Amygdala (tissue), 56 donors: ENCODE measurements at places on chromosomes 13 and 19.

DNA sequence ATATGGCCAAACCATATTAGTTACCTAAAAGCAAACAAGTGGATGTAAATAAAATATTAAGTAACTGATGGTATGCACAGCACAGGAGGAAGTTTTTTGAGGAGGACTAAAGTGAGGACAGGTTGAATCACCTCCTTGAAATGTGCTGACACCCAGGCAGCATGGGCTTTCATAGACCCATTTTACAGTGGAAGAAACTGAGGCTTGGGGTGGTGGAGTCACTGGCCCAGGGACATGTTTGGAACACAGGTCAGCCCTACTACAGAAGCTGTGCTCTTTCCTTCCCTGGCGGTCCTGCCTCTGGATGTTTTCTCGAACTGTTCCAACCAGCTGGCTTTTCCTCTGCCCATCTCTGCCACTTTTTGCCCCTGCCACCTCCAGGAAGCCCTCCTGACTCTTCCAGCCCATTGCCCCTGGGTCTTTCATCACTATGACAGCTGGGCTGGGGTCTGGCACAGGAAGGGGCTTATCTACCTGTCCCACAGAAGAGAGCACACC is 11.2 kb upstream of the PTPRS start:
- no peak for DNase-seq

DNA sequence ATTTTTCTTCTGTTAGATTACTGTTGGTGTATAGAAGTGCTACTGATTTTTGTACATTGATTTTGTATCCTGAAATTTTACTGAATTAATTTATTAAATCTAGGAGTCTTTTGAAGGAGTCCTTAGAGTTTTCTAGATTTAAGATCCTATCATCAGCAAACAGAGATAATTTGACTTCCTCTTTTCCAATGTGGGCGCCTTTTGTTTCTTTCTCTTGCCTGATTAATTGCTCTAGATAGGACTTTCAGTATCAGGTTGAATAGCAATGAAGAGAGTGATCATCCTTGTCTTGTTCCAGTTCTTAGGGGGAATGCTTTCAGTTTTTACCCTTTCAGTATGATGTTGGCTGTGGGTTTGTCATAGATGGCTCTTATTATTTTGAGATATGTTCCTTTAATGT is 5.6 kb upstream of the CD33 start:
- DNase-seq: no peak

DNA sequence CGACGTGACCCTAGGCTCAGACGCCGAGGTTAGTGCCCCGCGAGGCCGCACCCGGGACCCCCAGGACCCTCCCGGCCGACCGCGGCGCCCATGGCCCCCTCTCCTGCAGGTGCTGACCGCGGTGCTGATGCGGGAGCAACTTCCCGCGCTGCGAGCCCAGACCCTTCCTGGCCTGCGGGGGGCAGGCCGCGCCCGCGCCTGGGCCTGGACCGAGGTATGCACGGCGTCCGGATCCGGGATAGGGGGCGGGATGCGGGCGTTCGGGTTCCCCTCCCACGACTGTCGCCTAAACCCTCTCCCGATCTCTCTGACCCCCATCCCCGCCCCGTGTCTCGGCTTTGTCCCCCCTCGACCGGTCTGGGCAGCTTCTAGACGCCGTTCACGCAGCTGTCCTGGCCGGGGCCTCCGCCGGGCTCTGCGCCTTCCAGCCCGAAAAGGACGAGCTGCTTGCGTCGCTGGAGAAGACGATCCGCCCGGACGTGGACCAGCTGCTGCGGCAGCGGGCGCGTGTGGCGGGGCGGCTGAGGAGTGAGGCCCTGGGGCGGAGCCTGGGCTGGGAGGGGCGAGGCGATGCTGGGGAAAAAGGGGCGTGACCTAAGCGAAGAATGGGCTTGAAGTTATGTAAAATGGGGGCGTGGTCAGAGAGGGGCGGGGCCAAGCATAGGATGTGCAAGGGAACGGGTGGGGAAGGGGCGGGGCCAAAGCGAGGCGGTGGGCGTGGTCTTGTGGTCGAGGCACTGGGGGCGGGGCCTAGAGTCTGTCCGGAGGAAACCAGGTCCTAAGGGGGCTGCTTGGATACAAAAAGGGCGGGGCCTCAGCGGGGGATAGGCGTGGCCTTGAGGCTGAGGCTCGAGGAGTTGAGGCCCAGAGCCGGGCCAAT is 16.0 kb upstream of the COLGALT1 start:
- peak; percentile 80 for DNase-seq

- DNase-seq: no peak
These were observed 101.8 kb upstream of the MBNL2 start for GRCh38 chr13:97120346-97120745.

GRCh38 chr13:97568850-97569249 is 134.9 kb downstream of the RAP2A start:
- no peak for DNase-seq

- peak; percentile 33 for DNase-seq
These were observed 30.2 kb downstream of the C19orf81 start for GRCh38 chr19:50679177-50680125.

DNA sequence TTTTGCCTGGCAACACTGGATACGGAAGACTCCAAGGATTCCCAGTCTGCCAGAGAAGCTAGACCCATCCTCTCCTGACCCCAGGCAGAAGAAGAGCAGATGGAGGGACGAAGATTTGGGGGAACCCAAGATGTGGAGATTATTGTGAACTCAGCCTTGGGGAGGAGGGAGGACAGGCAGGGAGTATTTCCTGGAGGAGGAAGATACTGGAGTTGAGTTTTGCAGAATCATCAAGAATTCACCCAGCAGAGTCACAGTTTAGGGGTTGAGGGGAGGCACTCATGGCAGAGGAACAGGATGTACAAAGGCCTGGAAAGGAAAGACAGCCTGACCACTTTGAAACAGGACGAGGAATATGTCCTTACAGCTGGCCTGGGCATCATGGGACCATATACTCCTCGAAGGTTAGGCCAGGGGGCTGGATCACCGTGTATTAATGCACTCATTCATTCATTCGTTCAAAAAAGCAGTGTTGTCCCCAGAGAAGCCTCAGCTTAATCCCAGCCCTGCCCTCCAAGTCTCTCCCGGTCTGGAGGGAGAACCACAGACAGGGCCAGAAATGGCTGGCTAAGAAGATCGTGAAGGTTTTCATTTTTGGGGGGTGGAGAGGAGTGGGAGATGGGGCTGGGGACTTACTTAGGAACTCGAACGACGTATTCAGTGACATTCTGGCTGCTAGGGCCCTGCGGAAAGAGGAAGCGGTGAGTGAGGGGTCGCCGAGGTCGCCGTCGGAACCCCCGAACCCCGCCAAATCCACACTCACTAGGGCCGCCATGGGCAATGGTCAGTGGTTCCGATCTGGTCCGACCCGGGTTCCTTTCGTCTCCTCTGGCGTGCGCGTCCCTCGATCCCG is 517 bp downstream of the GTF2F1 start:
- DNase-seq: no peak

GRCh38 chr19:10836479-10837330 is 693 bp upstream of the TMED1 start:
- DNase-seq: no peak
